ENCODE measurements at places on chromosomes 12 and 14. TPM values are rescaled to one million over a fixed set of nuclear protein-coding genes. Genes with fewer than 3 reads are reported as not detected.
A peak's percentile ranks its signal among the peaks of the same experiment; 100 is the strongest.

The SMAGP gene
- 1.9 TPM for total RNA-seq

The RBP5 gene
- total RNA-seq: not detected

The PPP4R4 gene
- 3.0 TPM for total RNA-seq

The OAS2 gene
- total RNA-seq: 3.0 TPM

The RIPK3 gene
- total RNA-seq: 3.5 TPM

The MAP3K9 gene
- total RNA-seq: 0.66 TPM

The NANOG gene
- total RNA-seq: 0.28 TPM

The PRICKLE1 gene
- 12.4 TPM for total RNA-seq

The CTSG gene
- 8.6 TPM for total RNA-seq

The AKAP6 gene
- total RNA-seq: 25.5 TPM

The SMIM41 gene
- 0.41 TPM for total RNA-seq

The MAP1LC3B2 gene
- total RNA-seq: not detected

The ABCD4 gene
- 50.1 TPM for total RNA-seq

The NTS gene
- total RNA-seq: not detected

- no peak for DNase-seq
Observed at GRCh38 chr12:47803191-47803875, 16.4 kb downstream of the HDAC7 start.

GRCh38 chr14:88791629-88792472 is 902 bp downstream of the EML5 start:
- DNase-seq: peak; percentile 66

DNA sequence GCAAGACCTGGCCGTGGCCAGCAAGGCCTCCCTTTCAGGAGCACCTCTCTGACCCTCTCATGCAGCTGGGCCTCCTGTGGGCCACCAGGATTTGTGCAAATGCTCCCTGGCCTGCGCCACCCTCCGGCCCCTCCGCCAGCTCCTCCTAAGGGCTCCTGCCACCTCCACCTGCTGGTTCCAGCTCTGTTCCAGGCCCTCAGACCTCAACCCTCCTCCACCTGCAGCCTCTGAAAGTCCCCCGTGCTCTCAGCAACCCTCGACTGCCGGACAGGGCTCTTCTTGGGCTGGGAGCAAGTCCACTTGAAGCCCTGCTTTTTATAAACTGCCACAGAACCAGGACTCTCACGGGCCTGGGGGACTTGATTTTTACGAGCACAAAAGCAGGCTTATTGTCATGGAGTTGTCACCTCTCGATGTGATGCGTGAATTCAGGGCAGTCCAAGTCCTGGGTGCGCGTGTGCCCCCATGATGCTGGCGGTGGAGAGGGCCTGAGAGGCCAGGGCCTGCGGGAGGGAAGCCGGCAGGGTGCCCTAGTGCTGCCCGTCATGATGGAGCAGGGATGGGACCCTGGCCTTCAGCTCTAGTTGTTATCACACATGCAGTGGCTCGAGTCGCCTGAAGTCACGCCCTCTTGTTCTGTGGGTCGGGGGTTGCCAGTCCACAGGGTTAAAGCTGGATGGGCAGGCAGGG is 9.1 kb downstream of the TEDC1 start:
- DNase-seq: peak; percentile 50

GRCh38 chr14:95126906-95127530 is 30.3 kb downstream of the DICER1 start:
- no peak for DNase-seq

DNA sequence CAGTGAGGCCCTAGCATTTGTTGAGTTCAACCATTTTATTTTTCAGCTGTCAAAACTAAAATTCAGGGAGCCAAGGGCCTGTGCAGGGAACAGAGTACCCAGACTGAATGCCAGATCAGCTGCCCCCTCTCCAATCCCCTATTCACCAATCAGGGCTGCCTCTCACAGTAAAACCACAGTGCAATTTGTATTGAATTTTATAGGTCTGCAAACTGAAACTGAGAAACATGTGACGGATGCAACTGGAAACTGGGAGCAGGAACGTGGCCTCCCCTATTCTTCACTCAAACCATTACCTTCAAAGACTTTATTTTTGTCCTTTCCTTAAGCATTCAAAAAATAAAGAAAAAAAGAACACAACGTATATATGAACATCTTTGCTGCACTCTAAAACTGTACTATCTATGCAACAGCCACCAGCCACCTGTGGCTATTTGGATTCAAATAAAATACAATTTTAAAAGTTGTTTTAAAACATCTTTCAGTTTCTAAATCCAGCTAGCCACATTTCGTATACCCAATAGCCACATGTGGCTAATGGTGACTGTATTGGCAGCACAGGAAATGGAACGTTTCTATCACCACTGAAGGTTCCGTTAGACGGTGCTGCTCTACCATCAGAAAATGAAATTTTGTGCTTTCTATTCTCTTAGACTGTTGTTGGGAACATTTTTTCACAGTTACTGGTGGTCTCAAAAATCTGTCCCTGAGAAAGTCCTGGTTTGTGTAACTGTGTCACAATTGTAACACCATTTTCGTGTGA is 371.3 kb upstream of the FAR2 start:
- DNase-seq: no peak

DNA sequence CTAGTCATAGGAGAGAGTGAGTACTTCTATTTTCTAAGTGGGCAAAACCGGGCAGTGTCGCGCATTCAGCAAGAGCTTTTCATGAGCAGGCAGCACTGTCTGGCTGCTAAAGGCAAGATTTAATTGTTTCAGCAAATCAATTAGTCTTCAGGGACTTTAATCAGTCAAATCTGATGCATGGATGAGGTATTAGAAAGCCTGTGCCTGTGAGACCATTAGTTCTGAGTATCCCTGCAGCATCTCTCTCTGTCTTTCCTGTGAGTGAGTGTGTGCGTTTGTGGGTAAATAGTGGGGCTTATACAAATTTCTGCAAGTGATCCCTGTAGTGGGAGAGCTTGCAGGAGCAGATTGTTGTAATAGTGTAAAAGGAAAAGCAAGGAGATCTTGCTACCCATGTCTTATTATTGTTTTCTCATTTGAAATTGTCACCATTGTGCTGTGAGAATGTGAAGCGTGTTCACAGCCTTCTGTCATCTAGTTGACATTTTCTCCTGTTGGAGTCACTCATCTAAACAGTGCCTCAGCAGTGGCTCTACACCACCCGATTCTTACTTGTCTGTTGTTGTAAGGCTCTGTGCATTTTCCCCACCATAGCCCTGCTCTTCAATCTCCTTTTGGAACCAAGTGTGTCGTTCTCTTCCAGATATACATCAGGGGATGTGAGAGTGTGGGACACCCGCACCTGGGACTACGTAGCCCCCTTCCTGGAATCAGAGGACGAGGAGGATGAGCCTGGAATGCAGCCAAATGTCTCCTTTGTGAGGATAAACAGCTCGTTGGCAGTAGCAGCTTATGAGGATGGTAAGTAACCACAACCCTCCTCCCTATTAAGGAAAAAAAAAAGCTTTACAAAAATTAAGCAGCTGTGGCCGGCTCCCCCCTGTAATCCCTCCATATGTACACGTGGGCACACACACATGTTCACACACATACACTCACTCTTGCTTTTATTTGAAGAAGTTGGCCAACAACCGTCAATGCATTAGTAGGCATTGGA is 53.6 kb downstream of the FBXW8 start:
- DNase-seq: no peak

GRCh38 chr12:41473441-41473840 is 285.3 kb downstream of the PDZRN4 start:
- DNase-seq: no peak

- DNase-seq: peak; percentile 85
Observed at GRCh38 chr12:132084621-132085290, 59.4 kb downstream of the DDX51 start.

- DNase-seq: no peak
Observed at GRCh38 chr14:22163051-22163450, 426.0 kb downstream of the DAD1 start.

DNA sequence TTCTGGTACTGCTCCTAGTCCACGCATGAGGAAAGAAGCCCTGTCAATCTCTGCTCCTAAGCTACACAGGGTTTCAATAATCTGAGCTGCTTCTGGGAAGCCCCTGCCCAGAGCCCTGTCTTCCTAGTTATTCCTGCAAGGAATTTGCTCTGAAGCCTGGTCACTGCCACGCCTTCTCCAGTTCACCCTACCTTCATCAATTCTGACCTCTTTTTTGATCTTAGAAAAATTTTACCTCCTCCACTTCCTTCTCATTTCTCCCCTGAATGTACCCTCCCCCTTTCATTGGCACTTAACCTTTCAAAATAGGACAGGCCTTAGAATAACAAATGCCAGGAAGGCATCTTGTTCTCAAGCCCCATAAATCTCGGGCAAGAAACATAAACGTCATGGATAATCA is 14.9 kb upstream of the LRRK2 start:
- no peak for DNase-seq

GRCh38 chr12:116294454-116295165 is 17.1 kb upstream of the MED13L start:
- no peak for DNase-seq

DNA sequence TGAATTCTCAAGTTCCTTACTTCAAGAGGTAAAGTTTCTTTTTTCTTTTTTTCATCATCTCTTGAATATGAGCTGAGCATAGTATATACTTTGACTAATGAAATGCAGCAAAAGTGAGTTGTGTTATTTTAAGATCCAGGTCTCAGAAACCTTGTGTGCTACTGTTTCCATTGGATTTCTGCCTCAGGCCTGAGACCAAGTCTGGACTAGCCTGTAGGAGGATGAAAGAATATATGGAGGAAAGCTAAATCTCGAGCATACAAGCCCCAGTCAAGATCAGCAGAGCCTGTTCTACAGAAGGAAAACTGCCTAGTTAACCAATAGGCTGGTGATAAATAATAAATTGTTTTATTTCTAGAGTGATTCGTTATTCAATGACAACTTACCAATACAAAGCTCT is 652.5 kb downstream of the C12orf50 start:
- DNase-seq: no peak

DNA sequence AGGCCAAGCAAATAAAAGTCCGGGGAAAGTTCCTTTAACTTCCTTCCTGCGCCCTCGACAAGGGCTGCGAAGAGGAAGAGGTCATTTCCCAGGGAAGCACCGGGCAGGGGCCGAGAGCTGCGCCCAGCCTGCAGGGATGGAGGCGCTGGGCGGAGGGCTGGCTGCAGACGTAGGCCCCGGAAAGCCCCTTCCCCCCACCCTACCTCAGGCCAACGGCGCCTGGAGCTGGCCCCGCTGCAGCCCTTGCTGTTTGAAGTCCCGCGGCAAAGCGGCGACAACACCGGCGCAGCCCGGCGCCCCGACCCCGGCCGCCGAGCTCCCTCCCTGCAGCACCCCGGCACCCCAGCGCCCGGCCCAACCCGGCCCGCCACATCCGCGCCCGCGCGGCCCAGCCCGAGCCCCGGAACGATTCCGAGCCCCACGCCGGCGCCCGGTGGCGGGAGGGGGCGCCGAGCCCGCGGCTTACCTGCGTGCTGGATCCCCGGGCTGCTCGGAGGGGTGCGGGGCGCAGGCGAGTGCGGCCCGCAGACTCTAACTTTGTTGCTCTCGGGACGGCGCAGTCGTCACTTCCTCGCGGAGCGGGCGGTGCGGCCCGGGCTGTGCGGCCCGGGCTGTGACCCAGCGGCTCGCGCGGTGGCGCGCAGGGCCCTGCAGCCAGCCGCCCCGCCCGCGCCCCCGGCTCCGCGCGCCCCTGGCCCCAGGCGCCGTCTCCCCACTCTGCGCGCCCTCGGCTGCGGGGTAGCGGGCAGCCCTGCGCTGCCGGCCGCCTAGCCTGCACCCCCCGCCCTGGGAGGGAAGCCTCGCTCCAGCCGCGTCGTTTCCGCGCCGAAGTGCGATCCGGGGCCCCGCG is 64.8 kb upstream of the PTGR2 start:
- peak; percentile 85 for DNase-seq

- DNase-seq: no peak
Observed at GRCh38 chr14:102688290-102688689, 89.0 kb upstream of the TRAF3 start.

- no peak for DNase-seq
Observed at GRCh38 chr12:15649347-15649746, 139.8 kb downstream of the EPS8 start.

DNA sequence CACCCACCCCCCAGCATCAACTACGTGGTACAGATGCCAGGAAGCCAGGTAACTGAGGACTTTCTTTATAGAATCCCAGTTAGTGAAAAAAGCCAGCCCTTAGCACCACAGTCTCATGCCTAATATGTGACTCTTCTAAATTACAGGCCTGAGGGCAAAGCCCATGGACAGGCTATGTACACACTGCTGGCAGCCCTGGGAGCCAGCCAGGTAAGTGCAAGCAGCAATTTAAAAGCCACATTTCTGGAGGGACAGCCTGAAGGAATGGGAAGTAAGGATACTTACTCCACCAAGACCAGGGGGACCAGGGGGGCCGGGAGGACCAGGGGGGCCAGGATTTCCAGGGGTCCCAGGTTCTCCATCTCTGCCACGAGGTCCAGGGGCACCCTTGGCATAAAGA is 7.0 kb downstream of the COL2A1 start:
- DNase-seq: peak; percentile 40

DNA sequence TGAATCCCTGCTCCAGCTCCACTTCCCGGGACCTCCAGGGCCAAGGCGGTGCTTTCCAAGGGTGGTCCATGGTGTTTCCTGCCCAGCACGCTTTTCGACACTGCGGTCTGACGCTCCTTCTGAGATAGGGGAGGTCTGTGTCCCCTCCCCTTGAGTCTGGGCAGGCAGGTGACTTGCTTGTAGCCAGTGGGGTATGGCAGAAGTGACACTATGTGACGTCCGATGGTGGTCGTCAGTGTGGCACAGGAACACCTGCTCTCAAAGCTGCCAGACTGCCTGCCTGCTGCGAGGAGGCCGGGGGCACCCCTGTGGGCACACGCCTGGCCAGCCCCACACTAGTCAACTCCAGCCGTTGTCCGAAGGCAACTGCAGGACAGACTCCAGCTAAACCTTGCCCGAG is 16.0 kb upstream of the TRAF3 start:
- DNase-seq: no peak

DNA sequence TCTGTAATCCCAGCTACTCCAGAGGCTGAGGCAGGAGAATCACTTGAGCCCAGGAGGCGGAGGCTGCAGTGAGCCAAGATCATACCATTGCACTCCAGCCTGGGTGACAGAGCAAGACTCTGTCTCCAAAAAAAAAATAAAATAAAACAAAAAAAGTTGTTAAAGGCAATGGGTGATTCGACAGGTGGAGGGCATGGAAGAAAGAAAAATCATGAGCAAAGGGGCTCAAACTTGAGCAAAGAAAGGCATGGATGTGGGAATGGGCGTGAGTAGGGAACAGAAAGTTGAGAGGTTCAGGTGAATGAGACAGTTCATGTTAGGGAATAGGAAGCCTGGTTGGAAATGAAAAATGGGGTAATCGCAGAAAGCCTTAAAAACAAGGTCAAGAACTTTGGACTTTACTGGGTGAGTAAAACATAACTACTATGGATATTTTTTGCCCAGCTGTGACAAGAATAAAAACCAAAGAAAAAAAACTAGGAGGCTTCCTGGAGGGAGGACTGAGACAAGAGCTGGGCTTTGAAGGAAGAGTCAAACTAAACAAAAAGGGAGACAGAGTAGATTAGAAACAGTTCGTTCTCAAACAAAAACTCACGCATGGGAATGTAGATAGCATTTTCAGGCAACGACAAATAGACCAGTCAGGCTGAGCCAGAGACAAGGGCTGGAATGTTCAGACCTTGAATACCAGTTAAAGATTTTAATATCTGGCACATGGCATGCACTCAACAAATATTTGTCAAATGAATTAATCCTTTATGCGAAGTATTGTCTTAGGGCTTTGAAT is 18.8 kb downstream of the PYM1 start:
- DNase-seq: no peak

- no peak for DNase-seq
Observed at GRCh38 chr12:111359231-111359913, 9.5 kb downstream of the PHETA1 start.

- no peak for DNase-seq
Observed at GRCh38 chr14:24100982-24101494, 6.9 kb downstream of the PCK2 start.

GRCh38 chr14:69049675-69050074 is 70.6 kb upstream of the ACTN1 start:
- peak; percentile 78 for DNase-seq

GRCh38 chr12:89862511-89863445 is 154.1 kb upstream of the ATP2B1 start:
- DNase-seq: no peak

All from sigmoid colon (tissue), 7 donors.